Endodermal cell (in vitro differentiated cells): ENCODE measurements at places on chromosomes 1 and 21.

- no peaks in the 10 kb centered on the region for H3K4me1 ChIP-seq
- no peak overlapping the region for H3K4me3 ChIP-seq
- H3K27ac ChIP-seq, result no peak overlapping the region
- no peaks in the 10 kb centered on the region for H3K27me3 ChIP-seq
Observed at GRCh38 chr21:41920476-41920875, 33.3 kb downstream of the C2CD2 start.

GRCh38 chr1:198904321-198904720 lies 265.5 kb downstream of the PTPRC start:
- peaks cover 2% of the 10 kb centered on the region for H3K4me1 ChIP-seq
- no peaks in the 10 kb centered on the region for H3K36me3 ChIP-seq
- H3K27ac ChIP-seq, result no peak overlapping the region
- H3K4me3 ChIP-seq, result no peak overlapping the region
- H3K27me3 ChIP-seq, result no peaks in the 10 kb centered on the region

DNA sequence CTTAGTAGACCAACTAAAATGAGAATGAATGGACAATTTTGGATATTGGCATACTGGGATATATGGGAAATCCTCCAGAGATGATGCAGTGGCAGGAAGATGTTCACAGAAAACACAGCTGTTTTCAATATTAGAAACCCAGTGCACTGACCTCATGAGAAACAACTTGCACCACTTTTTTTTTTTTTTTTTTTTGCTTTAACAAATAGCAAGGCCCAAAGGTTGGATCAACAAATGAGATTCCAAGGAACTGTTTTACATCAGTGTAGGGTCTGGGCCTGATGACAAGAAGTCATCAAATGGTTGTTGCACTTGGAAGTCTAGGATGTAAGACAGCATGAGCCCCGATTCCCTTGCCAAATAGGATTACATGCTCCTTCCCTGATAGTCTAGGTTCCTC lies 110.7 kb downstream of the SLC25A24 start:
- no peak overlapping the region for H3K4me3 ChIP-seq
- H3K36me3 ChIP-seq, result no peaks in the 10 kb centered on the region
- no peak for DNase-seq
- H3K4me1 ChIP-seq, result no peaks in the 10 kb centered on the region
- no peak overlapping the region for H3K27ac ChIP-seq

DNA sequence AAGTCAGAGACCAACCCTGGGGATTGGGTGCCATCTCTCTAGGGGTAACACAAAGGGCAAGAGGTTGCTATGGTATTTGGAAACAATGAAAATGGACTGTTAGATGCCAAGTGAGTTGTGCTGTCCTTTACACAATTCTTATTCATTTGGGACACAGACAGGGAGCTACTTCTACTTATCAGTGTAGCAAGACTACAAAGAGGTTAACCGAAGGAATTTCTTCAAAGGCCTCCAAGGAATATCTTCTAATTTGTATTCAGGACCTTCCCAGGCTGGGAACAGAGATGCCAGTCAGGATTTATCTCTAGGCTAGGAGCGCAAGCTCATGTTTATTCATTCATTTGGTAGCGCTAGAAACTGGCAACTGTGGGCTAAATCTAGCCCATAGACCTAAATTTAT lies 2.6 kb downstream of the NAXE start:
- H3K27ac ChIP-seq, result no peak overlapping the region
- no peaks in the 10 kb centered on the region for H3K4me1 ChIP-seq
- no peaks in the 10 kb centered on the region for H3K27me3 ChIP-seq

DNA sequence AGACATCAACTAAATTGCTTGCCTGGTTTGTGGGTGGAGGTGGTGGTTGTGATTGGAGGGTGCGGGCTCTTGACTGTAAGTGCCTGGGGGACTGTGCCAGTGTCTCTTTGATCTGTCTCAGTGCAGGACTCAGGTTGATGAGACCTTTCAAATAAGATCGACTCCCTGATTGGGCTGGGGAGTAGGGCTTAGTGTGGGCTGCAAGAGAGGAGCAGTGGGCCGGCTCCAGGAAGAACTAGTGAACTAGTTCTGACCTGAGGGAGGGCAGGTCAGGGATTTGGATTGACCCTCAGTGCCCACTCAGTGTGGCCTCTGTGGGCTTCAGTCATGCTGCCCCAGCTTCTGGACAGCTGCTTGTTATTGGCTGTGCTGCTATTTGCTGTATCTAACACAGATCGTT lies 130.6 kb upstream of the CACNA1E start:
- H3K27ac ChIP-seq, result no peak overlapping the region
- no peaks in the 10 kb centered on the region for H3K36me3 ChIP-seq
- no peaks in the 10 kb centered on the region for H3K27me3 ChIP-seq
- DNase-seq, result peak; percentile 16
- no peak overlapping the region for H3K4me3 ChIP-seq

GRCh38 chr1:9538669-9539164 lies 548 bp upstream of the SLC25A33 start:
- H3K27ac ChIP-seq, result no peak overlapping the region
- H3K4me1 ChIP-seq, result peaks cover 5% of the 10 kb centered on the region
- no peaks in the 10 kb centered on the region for H3K27me3 ChIP-seq
- DNase-seq, result no peak
- peaks cover 6% of the 10 kb centered on the region for H3K36me3 ChIP-seq
- no peak overlapping the region for H3K4me3 ChIP-seq

DNA sequence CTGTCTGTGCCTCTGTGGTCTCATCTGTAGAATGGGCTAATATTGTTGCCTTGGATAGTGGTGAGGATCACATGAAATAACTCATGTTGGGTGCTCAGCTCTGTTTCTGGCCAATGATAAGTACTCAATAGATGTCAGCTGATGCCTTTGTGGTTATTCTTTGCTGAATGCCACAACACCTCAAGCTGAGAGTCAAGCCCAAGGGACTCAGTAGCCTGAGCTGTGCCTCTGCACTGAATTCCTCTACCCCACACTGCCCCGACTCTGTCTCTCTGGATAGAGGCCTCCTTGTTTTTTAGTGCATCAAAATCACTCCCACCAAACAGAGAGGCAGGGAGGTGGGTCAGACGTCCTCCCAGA lies 196.1 kb upstream of the VAMP3 start:
- H3K4me1 ChIP-seq, result peaks cover 5% of the 10 kb centered on the region
- H3K27me3 ChIP-seq, result no peaks in the 10 kb centered on the region
- no peak for DNase-seq
- H3K27ac ChIP-seq, result no peak overlapping the region
- H3K36me3 ChIP-seq, result no peaks in the 10 kb centered on the region
- H3K4me3 ChIP-seq, result no peak overlapping the region

GRCh38 chr1:184532199-184532598 lies 145.4 kb downstream of the C1orf21 start:
- no peak overlapping the region for H3K4me3 ChIP-seq
- peaks cover 3% of the 10 kb centered on the region for H3K36me3 ChIP-seq
- H3K27ac ChIP-seq, result no peak overlapping the region

GRCh38 chr1:15863156-15863901 lies 15.8 kb downstream of the SPEN start:
- no peak overlapping the region for H3K27ac ChIP-seq
- H3K36me3 ChIP-seq, result peaks cover 15% of the 10 kb centered on the region
- no peak overlapping the region for H3K4me3 ChIP-seq
- H3K27me3 ChIP-seq, result no peaks in the 10 kb centered on the region

- H3K27ac ChIP-seq, result no peak overlapping the region
- H3K36me3 ChIP-seq, result peaks cover 5% of the 10 kb centered on the region
- H3K4me3 ChIP-seq, result no peak overlapping the region
- H3K4me1 ChIP-seq, result peaks cover 6% of the 10 kb centered on the region
- DNase-seq, result no peak
Observed at GRCh38 chr1:156285437-156285836, 1.3 kb downstream of the TMEM79 start.
